GM12865 (cell line): ENCODE measurements at places on chromosomes 3 and 15.
A peak's percentile ranks its signal among the peaks of the same experiment; 100 is the strongest.

- DNase-seq: no peak
Observed at GRCh38 chr15:51621155-51621765, 1.3 kb downstream of the DMXL2 start.

- no peak for DNase-seq
Observed at GRCh38 chr3:78495301-78495700, 1272.5 kb downstream of the ROBO1 start.

DNA sequence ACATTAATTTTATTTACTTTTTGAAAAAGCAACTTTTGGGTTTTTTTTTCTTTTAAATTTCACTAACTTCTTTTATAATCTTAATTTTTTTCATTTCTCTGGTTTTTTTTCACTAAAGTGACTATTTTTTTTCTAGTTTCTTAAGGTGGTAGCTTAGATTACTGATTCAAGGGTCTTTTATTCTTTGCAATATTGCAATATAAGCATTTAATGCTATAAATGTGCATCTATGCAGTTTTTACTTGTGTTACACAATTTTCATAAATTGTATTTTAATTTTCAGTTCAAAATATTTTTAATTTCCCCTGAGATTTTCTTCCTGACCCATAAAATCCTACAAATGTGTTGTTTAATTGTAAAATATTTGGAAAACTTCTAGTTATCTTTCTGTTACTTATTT, 535.8 kb downstream of the GABRG3 start:
- DNase-seq: no peak

- no peak for DNase-seq
Observed at GRCh38 chr15:41102854-41103253, 13.2 kb downstream of the INO80 start.

GRCh38 chr3:102605153-102605552, 170.3 kb downstream of the ZPLD1 start:
- no peak for DNase-seq

DNA sequence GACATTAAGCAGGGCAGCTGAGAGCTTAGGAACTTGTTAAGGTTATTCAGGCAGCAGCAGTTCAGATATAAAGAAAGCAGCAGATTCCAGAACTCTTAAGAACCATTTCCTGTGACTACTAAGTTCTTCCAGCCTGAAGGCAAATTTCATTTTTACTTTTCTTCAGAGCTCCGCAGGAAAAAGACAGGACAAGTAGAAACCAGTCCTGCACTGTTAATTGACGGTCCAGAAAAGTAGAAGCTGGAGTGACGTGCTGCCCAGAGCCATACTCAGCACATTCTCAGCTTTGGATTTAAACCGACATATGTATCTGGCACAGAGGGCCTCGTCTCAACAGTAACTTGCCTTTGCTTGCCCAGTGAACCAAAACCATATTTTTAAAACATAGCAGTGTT, 219.4 kb upstream of the STRIT1 start:
- DNase-seq: no peak

DNA sequence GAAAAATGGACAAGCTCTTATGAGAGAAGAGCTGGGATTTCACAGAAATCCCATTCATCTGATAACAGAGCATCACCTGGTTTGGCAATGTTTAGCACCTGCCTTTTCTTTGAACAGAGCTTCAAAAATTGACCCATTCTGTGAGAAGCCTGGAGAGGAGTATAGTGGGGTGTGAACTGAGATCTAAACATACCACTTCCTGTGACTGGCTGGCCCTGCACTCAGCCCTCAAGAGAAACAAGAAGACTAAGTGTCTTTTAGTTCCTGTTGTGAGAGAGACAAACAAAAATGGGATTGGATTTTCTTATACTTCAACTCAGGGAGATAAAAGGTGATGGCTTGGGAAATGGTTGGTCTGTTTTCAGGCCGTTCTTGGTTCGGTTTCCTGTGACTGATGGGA, 1060.2 kb downstream of the ROBO1 start:
- DNase-seq: peak; percentile 63
